ENCODE measurements at places on chromosomes 3 and 15. TPM values are rescaled to one million over a fixed set of nuclear protein-coding genes. Genes with fewer than 3 reads are reported as not detected.

DNA sequence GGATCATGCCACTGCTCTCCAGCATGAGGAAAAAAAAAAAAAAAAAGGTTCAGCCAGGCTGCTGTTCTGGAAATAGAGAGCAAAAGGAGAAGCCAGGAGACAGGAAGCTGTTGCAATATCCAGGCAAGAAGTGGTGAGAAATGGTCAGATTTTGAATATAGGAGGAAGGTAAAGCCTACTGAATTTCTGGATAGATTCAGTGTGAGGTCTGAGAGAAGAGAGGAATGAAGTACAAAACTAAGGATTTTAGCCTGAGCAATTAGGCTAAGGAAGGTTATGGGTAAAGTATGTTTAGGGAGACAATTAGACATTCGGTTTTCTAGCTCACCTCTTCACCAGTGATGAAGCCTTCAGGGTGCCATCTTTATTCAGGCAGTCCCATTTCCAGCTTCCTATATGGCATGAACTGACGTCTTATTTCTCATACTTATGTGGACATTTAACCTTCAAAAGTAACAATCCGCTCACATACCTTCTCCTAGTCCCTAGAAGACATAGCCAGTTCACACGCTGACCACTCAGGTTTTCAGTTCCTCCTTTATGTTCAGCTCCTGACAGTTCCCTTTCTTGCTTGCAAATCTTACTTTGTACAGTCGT is 57.2 kb downstream of the KIF9 start:
- no peak for DNase-seq

ITGA11 gene
- 12.1 TPM for total RNA-seq

DNAJC13 gene
- total RNA-seq = 45.1 TPM

GRCh38 chr3:30042916-30043555 is 563.4 kb upstream of the TGFBR2 start:
- no peak for DNase-seq

- no peak for DNase-seq
Measured at GRCh38 chr3:189139611-189139940, 32.2 kb upstream of the TPRG1 start.

GRCh38 chr15:92449476-92449875 is 55.8 kb downstream of the ST8SIA2 start:
- no peak for DNase-seq

GRCh38 chr3:119295816-119296726 is 1.9 kb downstream of the ARHGAP31 start:
- no peak for DNase-seq

DNA sequence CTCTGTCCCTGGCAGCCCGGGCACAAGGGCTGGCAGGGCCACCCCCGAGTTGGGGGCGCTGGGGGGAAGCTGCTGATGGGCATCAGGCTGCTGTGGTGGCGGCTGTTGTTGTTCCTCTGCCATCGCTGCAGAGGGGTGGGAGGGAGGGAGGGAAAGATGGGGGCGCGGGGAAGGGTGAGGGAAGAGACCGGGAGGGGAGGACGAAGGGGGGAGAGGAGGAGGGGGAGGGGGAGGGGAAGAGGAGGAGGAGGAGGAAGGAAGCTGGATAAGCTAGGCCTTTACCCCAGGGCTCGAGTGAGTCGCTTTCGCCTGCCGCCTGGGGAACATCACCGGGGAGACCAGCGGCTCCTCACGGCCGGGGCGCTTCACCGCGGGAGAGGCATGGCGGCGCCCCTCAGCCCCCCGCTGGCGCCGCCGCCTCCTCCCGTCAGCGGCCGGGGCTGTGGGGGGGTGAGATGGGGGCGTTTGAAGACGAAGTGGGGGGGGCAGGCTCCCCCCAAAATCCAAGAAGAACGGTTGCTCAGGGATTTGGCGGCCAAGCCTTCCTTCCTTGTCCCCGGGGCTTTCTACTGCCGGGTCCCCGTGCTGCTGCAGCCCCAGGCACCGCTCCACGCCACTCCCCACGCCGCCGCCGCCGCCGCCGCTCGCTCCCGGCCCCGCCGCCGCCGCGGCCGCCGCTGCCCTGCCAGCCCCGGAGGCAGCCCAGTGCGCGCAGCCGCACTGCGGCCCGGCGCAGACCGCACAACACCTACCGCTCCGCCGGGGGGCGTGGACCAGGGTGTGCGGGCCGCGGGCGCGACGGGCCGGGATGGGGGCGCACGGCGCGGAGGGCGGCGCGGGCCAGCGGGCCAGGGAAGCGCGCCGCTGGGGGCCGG is at the start of gene RFX7:
Gene RFX7 (minus strand): TSS at position 717 of the 875 bp plus-strand sequence. CDS start 594 bp downstream, at position 123.
- DNase-seq = peak; percentile 73

GRCh38 chr15:43204016-43204901 is 16.6 kb downstream of the EPB42 start:
- no peak for DNase-seq

CRYBG3 gene
- 34.1 TPM for total RNA-seq

WDR49 gene
- 1.3 TPM for total RNA-seq

DNA sequence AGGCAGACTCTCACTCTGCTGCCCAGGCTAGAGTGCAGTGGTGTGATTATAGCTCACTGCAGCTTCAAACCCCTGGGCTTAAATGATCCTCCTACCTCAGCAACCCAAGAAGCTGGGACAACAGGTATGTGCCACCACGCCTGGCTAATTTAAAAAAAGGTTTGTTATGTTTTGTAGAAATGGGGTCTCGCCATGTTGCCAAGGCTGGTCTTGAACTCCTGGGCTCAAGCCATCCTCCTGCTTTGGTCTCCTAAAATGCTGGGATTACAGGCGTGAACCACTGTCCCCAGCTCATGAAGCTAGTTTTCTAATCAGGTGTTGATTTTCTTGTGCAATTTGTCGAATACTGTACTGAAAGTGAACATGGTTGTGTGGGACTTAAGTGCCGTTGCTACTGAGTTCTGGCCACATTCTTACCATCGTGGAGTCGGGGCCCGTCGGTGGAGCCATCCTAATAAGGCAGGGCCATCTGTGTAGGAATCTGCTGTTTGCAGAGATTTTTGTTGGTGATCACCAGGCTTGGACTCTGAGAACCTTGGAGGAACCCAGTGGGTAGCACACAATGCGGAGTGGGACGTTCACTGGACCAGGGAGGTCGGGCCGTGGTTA is 193.2 kb downstream of the GOLGA6L6 start:
- DNase-seq = no peak

FGD5 gene
- total RNA-seq = 22.5 TPM

SNURF gene
- 32.9 TPM for total RNA-seq

DNA sequence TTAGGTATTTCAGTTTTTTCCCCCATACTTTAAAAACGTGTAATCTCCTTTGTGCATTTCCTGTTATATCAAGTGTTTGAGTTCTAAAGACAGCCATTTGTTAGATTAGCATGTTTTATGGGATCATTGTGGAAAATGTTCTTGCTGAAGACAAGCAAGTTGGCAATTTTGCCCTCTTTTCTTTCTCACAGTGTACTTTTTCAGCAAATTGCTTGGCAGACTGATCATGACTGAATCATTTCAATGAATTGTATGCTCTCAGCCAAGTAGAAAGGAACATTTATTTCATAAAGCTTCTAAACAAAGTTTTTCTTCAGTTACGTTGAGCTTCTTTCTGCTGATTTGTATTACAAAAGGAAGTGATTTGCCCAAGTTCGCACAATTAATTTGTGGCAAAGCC is 51.6 kb downstream of the ATG7 start:
- no peak for DNase-seq

GRCh38 chr3:84968701-84969235 is 10.0 kb downstream of the CADM2 start:
- DNase-seq = no peak

DNA sequence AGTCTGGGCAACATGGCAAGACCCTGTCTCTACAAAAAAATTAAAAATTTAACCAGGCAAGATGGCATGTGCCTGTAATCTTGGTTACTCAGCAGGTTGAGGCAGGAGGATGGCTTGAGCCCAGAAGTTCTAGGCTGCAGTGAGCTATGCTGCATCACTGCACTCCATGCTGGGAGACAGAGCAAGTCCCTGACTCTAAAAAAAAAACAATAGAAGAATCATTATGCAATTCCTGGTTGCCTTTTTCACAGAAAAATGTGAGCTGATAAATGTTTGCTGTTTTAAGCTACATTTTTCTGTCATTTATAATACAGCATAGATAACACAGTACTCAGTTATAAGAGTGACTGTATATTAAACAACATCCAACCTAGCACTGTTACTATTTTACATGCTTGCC is 148.8 kb downstream of the SCAPER start:
- no peak for DNase-seq

MYEF2 gene
- total RNA-seq = 10.7 TPM

- DNase-seq = no peak
Measured at GRCh38 chr3:143298380-143298779, 178.8 kb downstream of the CHST2 start.

DNA sequence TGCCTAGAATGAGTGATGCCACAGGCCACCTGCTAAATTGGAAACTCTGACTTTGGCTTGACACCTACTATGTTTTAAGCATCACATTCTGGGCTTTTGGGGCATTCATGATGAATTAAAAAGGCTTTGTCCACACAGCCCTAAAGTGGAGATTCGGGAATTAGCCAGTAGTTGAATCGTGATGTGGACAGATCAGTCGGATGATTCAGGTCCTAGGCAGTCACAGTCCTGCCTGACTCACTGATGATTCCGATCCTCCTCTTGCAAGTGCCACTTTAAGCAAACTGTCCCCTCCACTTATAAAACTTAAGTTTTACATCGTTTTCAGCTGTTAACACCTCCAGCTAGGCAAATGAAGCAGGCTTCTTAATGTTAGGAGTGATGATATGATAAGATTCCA is 75.3 kb downstream of the SYNPR start:
- DNase-seq = no peak

GRCh38 chr3:34183611-34184340 is 385.3 kb downstream of the PDCD6IP start:
- no peak for DNase-seq

WDR93 gene
- not detected for total RNA-seq

- no peak for DNase-seq
Measured at GRCh38 chr3:41502023-41502422, 302.7 kb downstream of the CTNNB1 start.

EBLN2 gene
- total RNA-seq = 0.81 TPM

PRR23C gene
- not detected for total RNA-seq

ITGB5 gene
- total RNA-seq = 105 TPM

ZCWPW2 gene
- 2.2 TPM for total RNA-seq
